Stimulated activated CD4-positive, alpha-beta T cell treated with anti-CD3 and anti-CD28 coated beads, Interleukin-1b, Interleukin-23, amount 100 ng/mL, for 4 hours (primary cell): ENCODE measurements at places on chromosomes 2 and 18.
A peak's percentile ranks its signal among the peaks of the same experiment; 100 is the strongest.

GRCh38 chr2:189444322-189444721 lies 3.0 kb downstream of the WDR75 start:
- no peak for DNase-seq

- DNase-seq, result no peak
Measured at GRCh38 chr2:209501579-209501978, 77.7 kb downstream of the MAP2 start.

DNA sequence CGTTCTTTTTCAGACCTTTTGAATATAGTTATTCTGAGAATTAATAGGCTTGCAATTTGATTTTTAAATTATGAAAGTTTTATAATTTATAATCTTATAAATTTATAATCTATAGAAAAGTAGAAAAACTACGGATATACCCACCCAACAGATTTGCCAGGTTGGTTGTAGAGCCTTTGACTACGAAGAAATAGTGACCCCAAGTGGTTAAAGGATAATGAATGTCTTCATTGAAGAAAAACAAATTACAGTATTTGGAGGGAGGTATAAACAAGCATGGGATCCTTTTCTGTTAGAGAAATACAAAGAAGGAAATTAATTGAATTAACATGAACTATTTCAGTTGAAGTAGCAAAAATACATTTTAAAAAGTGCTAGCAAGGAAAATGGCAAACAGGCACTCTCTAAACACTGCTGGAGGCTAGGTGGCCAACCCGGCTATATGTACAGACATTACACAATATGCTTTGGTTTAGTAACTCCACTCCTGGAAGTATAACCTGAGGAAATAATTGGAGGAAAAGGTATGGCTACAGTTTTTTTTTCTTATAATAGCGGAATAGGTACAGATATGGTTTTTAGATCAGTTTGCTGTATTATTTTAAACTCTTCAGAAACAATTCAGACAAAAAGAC lies 110.9 kb downstream of the MIB1 start:
- DNase-seq, result no peak

GRCh38 chr2:239060676-239061075 lies 212.8 kb downstream of the TWIST2 start:
- no peak for DNase-seq

DNA sequence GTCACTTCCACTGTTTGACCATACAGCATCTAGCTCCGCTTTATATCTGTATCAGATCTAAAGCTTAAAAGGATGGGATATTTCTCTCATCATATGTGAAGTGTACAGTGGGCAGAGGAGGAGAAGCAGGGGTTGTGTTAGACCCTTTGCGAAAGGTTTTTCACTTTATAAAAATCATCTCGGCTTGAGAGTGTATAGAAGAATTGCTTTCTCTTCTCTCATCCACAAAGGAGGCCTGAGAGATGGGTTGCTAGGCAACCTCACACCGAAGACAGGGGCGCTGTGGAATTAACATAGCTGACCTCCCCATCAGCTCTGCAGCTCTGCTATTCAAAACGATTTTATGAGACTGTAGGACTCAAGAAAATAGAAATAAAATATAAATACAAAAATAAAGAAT lies 70.2 kb upstream of the GALNT3 start:
- no peak for DNase-seq

- peak; percentile 31 for DNase-seq
Measured at GRCh38 chr2:68251855-68252399, 405 bp downstream of the PPP3R1 start.

DNA sequence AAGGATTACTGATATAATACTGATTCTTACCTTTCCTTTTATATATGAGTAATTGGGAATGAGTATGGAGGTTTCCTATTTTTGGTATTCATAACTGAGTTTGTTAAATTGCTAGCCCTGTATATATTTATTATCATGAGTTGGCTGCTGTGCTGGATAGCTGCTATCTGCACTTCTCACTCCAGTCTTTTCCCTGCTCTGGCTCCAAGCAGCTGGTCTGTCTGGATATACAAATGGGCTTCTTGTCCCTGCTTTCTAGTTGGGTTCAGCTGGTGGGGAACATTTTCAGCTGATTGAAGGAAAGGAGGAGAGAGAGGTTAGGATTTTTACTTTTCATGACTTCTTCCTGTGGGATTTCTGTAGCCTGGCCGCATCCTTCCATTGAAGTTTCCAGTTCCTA lies 41.2 kb downstream of the AGFG1 start:
- no peak for DNase-seq

- DNase-seq, result no peak
Measured at GRCh38 chr2:28269019-28269784, 123.5 kb upstream of the FOSL2 start.

DNA sequence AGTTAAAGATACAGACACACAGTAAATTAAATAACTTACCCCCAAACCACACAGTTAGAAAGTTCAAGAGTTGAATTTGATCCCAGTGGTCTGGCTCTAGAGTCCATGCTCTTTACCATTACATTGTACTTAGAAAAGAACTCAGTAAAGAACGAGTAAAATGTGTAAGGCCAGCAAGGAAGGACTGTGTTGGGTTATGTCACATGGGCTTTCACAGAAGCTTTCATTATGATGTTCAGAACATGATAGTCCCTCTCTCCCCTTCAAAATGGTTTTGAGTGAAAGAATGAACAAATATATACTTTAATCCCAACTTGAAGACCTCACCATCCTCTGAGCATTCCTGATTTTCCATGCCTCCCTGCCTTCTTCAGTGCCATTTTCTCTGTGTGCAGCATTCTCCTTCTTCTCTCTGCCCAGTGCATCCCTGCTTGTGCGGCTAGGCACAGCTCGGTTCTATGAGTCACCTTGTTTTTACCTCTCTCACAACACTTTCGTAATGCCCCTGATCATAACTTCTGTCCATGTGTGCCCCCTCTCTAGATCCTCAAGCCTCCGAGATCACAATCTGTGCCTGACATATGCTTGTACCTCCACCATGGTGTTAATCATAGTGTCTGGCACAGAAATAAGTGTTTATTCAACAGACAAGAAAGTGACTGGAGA lies 22.0 kb downstream of the RASGRP3 start:
- DNase-seq, result no peak

DNA sequence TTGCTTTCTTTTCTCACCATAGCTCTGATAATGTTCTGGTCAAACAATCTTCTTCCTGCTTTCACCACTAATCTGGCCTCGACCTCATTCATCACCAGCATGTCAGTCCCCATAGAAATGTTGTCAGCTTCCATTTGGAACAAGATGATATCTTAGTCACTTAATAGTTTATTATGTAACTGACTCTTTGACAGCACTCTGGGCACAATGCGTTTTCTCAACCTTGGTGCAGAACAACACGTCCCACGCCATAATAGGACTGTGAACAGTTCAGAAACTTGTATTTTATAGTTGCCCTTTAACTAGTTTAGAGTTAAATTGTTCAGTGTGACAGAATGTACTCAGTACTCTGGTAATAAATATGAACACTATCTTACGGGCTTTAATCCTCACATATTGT lies 106.0 kb downstream of the MC4R start:
- DNase-seq, result no peak
